ENCODE measurements at places on chromosomes 6 and 20. TPM values are rescaled to one million over a fixed set of nuclear protein-coding genes. Genes with fewer than 3 reads are reported as not detected.
A peak's percentile ranks its signal among the peaks of the same experiment; 100 is the strongest.

The DACT2 gene
- not detected for total RNA-seq

The EEF1A1 gene
- 7,486 TPM for total RNA-seq

The TJAP1 gene
- total RNA-seq: 34.7 TPM

The MOG gene
- total RNA-seq: not detected

The GTSF1L gene
- total RNA-seq: not detected

The PKHD1 gene
- not detected for total RNA-seq

The OR12D3 gene
- total RNA-seq: not detected

GRCh38 chr6:122620902-122621301 is 10.7 kb downstream of the PKIB start:
- no peaks in the 10 kb centered on the region for H3K36me3 ChIP-seq
- no peak overlapping the region for H3K4me3 ChIP-seq
- H3K27me3 ChIP-seq: peaks cover 28% of the 10 kb centered on the region
- DNase-seq: no peak
- H3K4me1 ChIP-seq: no peaks in the 10 kb centered on the region

DNA sequence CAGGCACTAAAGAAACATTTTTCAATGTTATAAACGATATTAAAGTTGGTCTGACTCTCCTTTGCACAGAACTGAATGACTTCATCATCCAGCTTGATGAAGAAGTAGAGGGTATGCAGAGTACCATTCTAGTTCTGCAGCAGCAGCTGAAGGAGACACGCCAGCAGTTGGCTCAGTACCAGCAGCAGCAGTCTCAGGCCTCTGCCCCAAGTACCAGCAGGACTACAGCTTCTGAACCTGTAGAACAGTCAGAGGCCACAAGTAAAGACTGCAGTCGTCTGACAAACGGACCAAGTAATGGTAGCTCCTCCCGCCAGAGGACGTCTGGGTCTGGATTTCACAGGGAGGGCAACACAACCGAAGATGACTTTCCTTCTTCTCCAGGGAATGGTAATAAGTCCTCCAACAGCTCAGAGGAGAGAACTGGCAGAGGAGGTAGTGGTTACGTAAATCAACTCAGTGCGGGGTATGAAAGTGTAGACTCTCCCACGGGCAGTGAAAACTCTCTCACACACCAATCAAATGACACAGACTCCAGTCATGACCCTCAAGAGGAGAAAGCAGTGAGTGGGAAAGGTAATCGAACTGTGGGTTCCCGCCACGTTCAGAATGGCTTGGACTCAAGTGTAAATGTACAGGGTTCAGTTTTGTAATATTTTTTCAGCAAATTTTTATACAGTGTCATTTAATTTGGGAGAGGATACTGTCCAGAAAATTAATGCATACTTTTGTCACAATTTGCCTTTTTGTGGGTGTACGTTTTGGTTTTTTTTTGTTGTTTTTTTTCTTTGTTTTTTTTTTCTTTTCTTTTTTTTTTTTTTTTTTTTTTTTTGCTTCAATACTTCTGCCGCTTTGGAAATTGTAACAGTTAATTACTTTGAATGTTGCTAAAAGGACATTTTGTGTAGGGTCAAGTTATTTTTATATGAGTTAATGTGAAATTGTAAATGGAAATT is 6.6 kb upstream of the ACAT2 start:
- no peak overlapping the region for H3K4me3 ChIP-seq
- peaks cover 8% of the 10 kb centered on the region for H3K4me1 ChIP-seq

DNA sequence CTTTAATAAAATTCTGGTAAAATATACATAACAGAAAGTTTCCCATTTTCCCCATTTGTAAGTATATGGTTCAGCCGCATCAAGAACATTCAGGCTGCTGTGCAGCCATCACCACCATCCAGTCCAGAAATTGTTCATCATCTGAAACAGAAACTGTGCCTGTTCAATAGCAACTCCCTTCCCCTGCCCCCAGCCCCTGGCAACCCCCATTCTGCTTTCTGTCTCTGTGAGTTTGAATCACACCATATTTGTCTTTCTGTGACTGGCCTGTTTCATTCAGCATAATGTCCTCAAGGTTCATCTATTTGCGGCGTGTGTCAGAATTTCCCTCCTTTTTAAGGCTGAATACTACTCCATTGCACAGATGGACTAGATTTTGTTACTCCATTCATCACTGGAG is 19.1 kb downstream of the VSTM2L start:
- H3K36me3 ChIP-seq: no peaks in the 10 kb centered on the region
- H3K4me3 ChIP-seq: no peak overlapping the region
- H3K27me3 ChIP-seq: peaks cover 18% of the 10 kb centered on the region
- no peak for DNase-seq
- no peak overlapping the region for H3K27ac ChIP-seq

- H3K27ac ChIP-seq: peak overlapping the region; percentile 99
- DNase-seq: no peak
- peaks cover 70% of the 10 kb centered on the region for H3K36me3 ChIP-seq
- no peaks in the 10 kb centered on the region for H3K27me3 ChIP-seq
- H3K4me1 ChIP-seq: peaks cover 94% of the 10 kb centered on the region
Observed at GRCh38 chr20:48761874-48762273, 65.9 kb downstream of the PREX1 start.

GRCh38 chr20:36202891-36203338 is 33.4 kb upstream of the AAR2 start:
- H3K27ac ChIP-seq: no peak overlapping the region
- no peak overlapping the region for H3K4me3 ChIP-seq
- peaks cover 4% of the 10 kb centered on the region for H3K4me1 ChIP-seq
- no peaks in the 10 kb centered on the region for H3K36me3 ChIP-seq
- peak; percentile 84 for DNase-seq
- no peaks in the 10 kb centered on the region for H3K27me3 ChIP-seq

- H3K36me3 ChIP-seq: no peaks in the 10 kb centered on the region
- no peak overlapping the region for H3K27ac ChIP-seq
- H3K4me3 ChIP-seq: no peak overlapping the region
- H3K27me3 ChIP-seq: no peaks in the 10 kb centered on the region
Observed at GRCh38 chr6:128238225-128238624, 282.2 kb downstream of the PTPRK start.

GRCh38 chr20:23079016-23079351 is 7.1 kb downstream of the CD93 start:
- H3K4me1 ChIP-seq: peaks cover 6% of the 10 kb centered on the region
- no peak overlapping the region for H3K27ac ChIP-seq
- peaks cover 16% of the 10 kb centered on the region for H3K27me3 ChIP-seq
- H3K4me3 ChIP-seq: no peak overlapping the region

GRCh38 chr6:12785301-12785700 is 68.7 kb downstream of the PHACTR1 start:
- H3K4me1 ChIP-seq: no peaks in the 10 kb centered on the region
- no peak overlapping the region for H3K27ac ChIP-seq
- H3K27me3 ChIP-seq: no peaks in the 10 kb centered on the region
- no peaks in the 10 kb centered on the region for H3K36me3 ChIP-seq
- no peak for DNase-seq
- H3K4me3 ChIP-seq: no peak overlapping the region

- peaks cover 15% of the 10 kb centered on the region for H3K36me3 ChIP-seq
- H3K4me1 ChIP-seq: peaks cover 24% of the 10 kb centered on the region
- H3K27me3 ChIP-seq: no peaks in the 10 kb centered on the region
- no peak overlapping the region for H3K27ac ChIP-seq
- DNase-seq: no peak
Observed at GRCh38 chr6:34339432-34339831, 53.0 kb downstream of the NUDT3 start.

- peaks cover 3% of the 10 kb centered on the region for H3K27me3 ChIP-seq
- H3K27ac ChIP-seq: no peak overlapping the region
- H3K36me3 ChIP-seq: no peaks in the 10 kb centered on the region
Observed at GRCh38 chr20:17734374-17734773, 34.6 kb downstream of the BANF2 start.

DNA sequence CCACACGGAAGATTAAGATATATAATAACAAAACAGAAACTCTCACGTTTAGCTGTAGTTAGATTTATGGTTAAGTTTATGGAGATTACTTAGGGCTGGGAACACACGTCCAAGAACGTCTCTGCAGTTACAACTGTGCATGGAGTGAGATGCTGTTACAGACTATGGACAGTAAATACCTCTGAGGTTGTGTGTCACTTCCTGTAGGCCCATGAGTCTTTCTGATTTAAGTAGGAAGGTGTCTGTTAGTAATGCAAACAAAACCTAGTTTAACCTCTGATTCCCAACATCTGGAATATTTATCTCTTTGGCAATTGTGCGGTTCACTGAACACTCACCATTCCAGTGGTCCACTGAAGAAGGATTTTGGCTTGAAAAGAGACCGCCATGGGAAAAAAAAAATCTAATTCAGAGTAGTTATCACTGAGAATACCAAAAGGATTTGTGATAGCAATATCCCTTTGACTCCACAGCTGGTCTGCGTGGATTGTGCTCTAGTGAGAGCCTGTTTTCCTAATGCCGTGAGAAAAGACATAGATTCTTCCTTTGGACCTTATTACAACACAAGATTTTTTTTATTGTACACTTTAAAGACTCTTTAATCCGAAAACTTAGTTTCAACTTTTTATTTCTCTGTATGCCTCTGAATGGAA is 478.2 kb upstream of the CITED2 start:
- no peaks in the 10 kb centered on the region for H3K36me3 ChIP-seq
- H3K27ac ChIP-seq: no peak overlapping the region
- H3K4me1 ChIP-seq: no peaks in the 10 kb centered on the region
- H3K27me3 ChIP-seq: peaks cover 2% of the 10 kb centered on the region

- peaks cover 17% of the 10 kb centered on the region for H3K27me3 ChIP-seq
- no peak overlapping the region for H3K4me3 ChIP-seq
- no peaks in the 10 kb centered on the region for H3K4me1 ChIP-seq
- H3K36me3 ChIP-seq: no peaks in the 10 kb centered on the region
- DNase-seq: no peak
Observed at GRCh38 chr6:7664003-7664402, 61.9 kb upstream of the BMP6 start.

DNA sequence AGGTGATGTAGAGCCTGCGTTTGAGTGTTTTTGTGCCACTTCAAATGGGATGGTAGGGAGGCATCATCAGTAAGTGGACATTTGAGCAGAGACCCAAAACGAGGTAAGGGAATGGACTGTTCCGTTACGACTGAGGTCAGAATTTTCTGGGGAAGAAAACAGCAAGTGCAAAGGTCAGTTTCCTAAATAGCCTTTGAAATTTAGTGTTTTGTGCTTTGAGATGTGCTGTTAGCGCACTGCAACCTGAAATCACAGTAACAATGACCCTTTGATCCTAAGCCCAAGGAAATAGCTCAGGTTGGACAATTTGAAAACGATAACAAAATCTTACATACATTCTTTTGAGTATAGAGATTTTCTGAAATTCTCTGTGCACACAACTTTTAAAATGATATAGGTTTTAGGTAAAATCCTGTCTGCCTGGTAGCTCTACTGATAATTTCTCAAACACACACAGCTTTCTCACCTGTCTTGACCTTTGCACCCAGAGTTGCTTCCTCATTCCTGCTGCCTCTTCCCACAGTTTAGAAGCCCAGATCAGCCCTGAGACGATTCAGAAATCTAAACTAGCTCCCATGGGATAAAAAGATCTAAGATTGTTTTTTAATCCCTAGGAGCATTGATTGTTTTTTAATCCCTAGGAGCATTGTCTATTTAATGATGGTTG is 22.1 kb downstream of the DCBLD1 start:
- H3K27ac ChIP-seq: no peak overlapping the region
- no peak for DNase-seq
- H3K36me3 ChIP-seq: no peaks in the 10 kb centered on the region
- no peaks in the 10 kb centered on the region for H3K4me1 ChIP-seq
- H3K4me3 ChIP-seq: no peak overlapping the region

DNA sequence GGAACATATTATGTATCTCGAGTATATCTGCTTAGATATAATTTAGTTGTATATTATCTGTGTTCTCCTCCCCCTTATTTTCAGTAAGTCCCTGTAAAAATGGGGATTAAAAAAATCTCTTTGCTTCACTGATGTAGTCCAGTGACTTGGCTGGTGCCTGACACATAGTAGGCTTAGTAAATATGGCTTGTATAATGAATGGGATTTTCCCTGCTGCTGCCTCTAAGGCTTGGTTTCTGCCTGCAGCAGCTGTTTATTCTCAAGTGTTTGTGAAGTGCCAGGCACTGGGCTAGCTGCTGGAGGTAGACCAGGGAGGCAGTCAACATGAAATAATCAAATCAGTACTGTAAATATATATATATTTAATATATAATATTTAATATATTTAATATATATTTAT is 1.6 kb upstream of the ZFP64 start:
- peaks cover 21% of the 10 kb centered on the region for H3K4me1 ChIP-seq
- no peak overlapping the region for H3K27ac ChIP-seq
- peak overlapping the region; percentile 77 for H3K4me3 ChIP-seq
- DNase-seq: no peak
- H3K36me3 ChIP-seq: no peaks in the 10 kb centered on the region

DNA sequence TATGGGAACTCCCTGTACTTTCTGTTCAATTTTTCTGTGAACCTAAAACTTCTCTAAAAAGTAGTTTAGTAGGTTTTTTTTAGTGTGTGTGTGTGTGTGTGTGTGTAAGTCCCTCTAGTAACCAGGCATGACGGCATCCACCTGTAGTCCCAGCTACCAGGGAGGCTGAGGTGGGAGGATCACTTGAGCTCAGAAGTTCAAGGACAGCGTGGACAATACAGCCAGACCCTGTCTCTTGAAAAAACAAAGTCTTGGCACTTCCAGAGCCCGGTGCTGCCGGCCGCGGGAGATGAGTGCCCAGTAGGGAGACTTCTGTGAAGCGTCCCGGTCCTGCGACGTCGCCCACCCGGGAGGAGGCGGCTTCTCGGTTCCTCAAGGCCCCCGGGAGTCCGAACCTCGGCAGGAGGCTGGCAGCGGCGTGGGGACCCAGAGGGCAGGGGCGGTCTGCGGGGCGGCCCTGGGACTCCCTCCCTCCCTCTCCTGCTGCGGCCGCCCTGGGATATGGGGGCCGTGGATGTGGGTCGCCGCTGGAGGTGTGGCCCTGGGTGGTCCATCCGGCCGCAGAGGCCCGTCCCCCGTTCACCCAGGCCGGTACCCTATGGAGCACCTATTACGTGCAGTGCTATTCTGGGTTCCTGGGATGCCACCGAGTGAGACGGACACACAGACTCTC is 78.0 kb upstream of the SIRPG start:
- H3K27me3 ChIP-seq: peaks cover 5% of the 10 kb centered on the region
- H3K27ac ChIP-seq: no peak overlapping the region
- peaks cover 3% of the 10 kb centered on the region for H3K36me3 ChIP-seq
- H3K4me3 ChIP-seq: no peak overlapping the region
- DNase-seq: no peak

DNA sequence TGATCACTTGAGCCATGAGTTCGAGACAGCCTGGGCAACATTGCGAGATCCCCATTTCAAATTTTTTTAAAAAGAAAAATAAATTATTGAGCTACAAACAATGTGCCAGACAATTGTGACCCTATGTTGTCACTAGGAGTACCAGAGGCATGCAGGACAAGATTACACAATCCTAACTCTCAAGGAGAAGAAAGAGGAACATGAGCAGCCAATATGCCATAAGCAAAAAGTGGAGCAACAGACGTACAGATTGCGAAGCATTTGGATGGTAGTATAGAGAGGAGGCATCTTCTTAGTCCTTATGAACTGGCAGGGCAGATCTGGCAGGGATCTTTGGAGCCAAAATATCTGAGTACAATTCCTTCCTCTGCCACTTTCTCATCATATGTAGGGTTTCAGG is 156.4 kb downstream of the OR2B2 start:
- no peak overlapping the region for H3K27ac ChIP-seq
- H3K36me3 ChIP-seq: peaks cover 4% of the 10 kb centered on the region
- DNase-seq: no peak
- peaks cover 6% of the 10 kb centered on the region for H3K27me3 ChIP-seq
- H3K4me1 ChIP-seq: peaks cover 43% of the 10 kb centered on the region

- no peak for DNase-seq
- no peak overlapping the region for H3K27ac ChIP-seq
- H3K27me3 ChIP-seq: no peaks in the 10 kb centered on the region
- H3K36me3 ChIP-seq: no peaks in the 10 kb centered on the region
- no peak overlapping the region for H3K4me3 ChIP-seq
Observed at GRCh38 chr20:19976595-19977372, 40.4 kb upstream of the NAA20 start.
